ENCODE measurements at places on chromosomes 11 and 22.

DNA sequence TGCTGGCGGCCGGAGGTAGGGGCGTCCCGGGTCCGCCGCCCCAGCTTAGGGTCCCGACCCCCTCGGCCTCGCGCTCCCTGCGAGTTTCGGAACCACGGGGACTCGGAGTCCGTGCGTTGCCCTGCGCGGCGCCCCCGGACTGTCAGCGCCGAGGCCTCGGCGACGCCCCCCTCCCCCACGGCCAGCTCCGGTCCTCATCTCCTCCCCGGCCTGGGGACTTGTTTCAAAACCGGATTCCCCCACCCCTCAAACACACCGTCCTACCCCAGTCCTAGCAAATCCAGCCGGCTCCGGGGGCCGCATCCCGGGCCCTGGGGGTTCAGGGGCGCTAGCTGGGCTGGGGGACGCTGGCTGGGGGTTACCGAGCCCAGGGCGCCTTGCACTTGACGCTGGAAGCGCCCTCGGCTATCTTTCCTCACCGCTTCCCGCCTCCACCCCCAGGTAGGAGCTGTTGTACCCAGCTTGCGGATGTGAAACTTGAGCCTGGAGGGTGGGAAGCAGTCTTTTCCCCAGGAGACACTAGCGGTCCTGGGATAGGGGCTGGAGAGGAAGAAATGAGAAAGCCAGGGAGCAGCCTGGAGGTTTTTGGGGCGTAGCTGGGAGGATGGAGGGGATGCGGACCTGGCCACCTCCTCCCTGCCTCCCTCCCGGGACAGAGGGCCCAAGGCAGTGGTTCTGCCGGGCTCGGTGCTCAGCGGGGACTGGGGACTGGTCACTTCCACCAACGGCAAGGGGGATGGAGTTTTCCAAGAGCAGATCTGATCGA is 550 bp downstream of the FBLN1 start:
- DNase-seq, result no peak

DNA sequence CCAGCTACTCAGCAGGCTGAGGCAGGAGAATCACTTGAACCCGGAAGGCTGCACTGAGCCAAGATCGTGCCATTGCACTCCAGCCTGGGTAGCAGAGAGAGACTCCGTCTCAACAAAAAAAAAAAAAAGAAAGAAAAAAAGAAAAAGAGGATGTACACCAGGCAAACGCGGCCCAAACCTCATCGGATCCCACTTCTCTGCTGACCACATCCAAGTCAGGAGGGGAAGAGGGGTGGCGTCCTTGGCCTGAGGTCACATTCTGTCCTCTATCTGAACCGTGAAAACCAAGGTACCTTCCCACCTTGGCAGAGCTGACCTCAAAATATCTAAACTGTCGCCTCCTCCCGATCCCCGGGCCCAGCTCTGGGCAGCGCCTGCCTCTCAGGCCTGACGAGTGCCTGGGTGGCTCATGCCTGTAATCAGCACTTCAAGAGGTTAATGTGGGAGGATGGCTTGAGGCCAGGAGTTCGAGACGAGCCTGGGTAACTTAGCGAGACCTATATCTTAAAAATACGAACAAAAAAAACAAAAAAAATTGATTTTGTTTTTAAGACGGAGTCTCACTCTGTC is 25.1 kb downstream of the RGL4 start:
- DNase-seq, result no peak

DNA sequence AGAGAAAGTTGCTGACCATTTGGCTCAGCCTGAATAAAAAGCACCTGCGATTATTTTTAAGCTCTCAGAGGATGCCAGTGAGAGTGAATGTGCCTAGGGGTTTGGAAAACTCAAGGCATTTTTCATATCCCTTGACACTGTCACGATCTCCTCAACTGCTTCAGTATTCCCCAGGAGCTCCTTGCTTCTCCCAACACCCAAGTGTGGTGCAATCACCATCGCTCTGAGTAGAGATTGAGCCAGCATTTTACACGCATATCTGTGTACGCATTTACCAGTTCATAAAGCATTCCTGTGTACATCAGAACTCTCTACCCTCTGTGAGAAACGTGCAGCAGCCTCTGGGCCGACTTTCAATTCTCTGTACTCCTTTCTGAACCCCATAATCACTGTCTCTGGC is 1.3 kb downstream of the SRRD start:
- no peak for DNase-seq

DNA sequence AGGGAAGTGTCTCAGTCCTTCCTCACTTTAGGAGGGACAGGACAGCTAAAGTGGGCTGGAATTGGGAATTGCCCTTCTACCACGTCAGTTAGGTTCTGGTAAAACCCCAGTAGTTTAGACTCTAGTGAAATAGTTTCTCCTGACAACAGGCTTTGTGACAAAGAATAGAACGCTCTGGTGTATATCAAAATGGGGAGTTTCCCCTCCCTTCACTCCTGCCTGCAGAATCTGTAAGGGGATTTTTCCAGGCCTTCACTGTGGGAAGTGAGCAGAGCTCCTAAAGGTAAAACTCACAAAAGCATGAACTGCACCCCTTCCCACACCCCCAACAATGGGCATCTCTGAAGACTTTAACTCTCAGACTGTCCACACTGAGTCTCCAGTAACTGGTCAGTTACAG is 460.9 kb upstream of the LRRC4C start:
- no peak for DNase-seq

Data from stimulated activated CD8-positive, alpha-beta memory T cell treated with anti-CD3 and anti-CD28 coated beads, Interleukin-7, amount 100 ng/mL, for 24 hours (primary cell).